NCI-H146 (cell line): ENCODE measurements at places on chromosomes 16 and 17.

- no peak for DNase-seq
Measured at GRCh38 chr16:65254144-65254543, 132.3 kb upstream of the CDH11 start.

- DNase-seq: peak; percentile 19
Measured at GRCh38 chr17:60905709-60906108, 228.1 kb downstream of the BCAS3 start.

GRCh38 chr16:30379158-30379783 is 3.1 kb downstream of the SEPTIN1 start:
- no peak for DNase-seq

DNA sequence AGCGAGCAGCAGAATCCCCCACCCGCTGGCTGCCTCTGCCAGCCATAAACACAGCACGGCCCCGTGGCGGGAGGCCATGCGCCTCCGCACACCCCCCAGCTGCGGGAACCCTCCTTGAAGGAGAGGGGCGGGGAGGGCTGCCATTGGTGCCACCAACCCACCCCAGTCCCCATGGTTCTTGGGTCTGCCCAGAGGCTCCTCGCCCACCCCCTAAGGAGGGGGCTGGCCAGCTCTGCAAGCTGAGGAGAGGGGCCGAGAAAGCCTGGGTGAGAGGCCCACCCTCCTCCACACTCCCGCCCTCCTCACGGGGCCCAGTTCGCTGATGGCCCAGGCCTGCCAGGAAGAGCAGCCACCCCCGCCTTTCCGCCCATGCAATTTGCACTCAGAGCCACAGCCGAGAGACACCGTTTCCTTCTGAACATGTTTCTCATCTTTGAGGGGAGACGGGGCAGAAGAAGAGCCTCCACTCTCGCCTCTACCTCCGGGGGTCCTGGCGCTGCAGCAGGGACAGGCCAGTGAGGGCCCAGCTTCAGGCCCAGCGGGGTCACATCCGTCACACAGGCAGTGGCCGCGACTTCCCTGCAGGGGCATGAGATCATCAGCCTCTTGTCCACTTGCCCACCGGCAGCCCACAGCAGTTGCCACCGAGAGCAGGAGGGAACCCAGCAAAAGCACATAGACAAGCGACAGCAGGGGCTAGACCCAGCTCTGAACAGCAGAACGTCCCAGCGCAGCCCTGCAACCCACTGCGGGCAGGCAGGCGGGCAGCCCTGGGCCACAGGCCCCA is 23.0 kb downstream of the KATNB1 start:
- DNase-seq: no peak

DNA sequence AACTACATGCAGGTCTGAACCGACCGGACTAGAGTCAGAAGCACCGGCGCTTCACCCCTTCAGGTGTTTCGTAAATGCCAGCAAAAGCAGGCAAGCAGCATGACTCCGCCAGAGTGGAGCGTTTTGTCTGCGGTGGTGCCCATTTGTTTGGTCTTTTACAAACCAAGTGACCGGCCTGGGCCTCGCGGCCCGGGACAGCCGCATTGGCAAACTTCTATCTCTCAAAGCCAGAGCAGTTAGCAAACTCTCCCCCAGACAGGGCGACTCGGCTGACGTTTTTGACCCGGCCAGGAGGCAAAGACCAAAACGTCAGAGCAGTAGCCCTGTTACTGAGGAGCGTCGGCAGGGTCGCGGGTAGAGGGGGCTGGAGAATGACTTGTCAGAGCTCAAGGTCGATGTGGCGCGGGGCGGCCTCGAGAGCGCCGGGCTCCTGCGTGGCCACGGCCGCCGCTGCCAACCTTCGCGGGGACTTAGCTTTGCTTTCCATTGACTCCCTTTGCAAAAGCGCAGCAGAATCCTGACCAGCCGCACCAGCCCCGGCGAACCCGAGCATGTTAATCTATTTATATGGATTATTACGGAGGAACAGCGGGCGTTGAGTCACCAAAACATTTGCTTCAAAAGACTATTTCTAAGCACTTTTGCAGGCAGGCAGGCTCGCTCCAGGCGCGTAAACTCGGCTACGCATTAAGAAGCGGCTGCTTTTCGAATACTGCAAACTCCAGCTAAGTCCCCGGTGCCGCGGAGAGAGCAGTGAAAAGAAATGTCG is 763 bp upstream of the SOX9 start:
- peak; percentile 78 for DNase-seq

DNA sequence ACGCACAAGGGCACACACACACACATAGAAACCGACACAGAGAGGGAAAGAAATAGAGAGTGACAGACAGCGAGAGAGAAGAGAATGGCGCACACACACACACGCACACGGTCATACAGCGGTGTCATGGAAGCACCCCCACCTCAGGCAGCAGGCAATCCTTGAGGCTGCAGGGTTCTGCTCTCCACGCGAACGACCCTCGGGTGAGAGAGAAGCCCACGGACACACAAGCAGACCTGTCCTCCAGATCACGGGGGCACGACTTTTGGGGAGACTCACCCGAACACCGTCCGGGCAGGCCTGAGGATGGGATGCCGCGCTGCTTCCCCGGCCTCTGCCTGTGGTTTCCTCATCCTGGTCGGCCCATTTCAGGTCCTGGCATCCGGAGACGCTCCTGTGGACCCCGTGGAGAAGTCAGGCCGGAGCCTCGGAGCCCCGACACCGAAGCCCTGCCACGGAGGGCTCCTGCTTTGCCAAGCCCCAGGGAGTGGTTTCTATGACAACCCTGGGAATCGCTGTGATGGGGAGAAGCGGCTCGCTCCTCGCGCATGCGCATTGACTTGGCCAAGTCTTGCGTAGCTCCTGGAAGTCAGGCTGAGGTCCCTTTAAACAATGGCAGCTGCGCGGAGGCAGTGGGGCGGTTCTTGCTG is 118.2 kb upstream of the KCNJ18 start:
- no peak for DNase-seq

DNA sequence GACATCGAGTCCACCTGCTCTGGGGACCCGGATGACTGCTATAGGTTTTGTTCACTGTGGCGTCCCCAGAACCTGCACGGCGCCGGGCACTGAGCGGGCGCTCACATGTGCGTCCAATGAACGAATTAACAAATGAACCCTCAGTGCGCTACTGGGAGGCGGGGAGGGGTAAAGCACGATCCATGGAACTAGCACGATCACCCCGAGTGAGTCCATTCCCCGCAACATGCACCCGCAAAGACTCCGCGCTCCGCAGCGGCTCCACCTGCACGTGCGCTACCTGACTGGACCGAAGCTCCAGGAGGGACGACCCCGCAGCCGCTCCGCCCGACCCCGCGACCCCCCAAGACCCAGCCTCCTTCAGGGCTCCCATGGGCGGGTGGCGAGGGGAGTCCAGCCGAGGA is 491 bp downstream of the TRAP1 start:
- peak; percentile 71 for DNase-seq

GRCh38 chr17:38444151-38444550 is 15.9 kb downstream of the ARHGAP23 start:
- peak; percentile 76 for DNase-seq

DNA sequence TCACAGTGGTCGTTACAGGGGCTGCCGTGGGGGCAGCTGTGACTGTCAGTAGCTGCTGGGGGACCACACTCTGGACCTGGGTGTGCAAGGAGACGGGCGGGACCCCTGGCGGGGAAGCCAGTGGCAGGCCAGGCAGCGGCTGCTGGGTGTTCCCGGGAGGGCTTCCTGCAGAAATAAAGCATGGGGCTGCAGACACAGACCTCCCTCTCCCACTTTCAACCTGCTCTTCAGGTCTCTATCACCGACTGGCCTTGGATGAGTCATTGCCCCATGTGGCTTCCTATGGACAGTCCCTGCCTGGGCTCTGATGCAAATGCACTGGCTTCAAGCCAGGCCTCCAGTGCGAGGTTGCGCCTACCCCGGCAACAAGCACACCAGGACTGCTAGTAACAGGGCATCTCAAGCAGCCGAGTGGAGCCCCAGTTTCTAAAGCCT is 17.2 kb downstream of the SREBF1 start:
- DNase-seq: no peak

- DNase-seq: peak; percentile 48
Measured at GRCh38 chr17:60145006-60145935, 4.5 kb upstream of the CA4 start.

GRCh38 chr16:86462334-86463084 is 47.8 kb upstream of the FOXF1 start:
- DNase-seq: no peak

GRCh38 chr16:79658301-79659033 is 57.9 kb upstream of the MAF start:
- DNase-seq: no peak

DNA sequence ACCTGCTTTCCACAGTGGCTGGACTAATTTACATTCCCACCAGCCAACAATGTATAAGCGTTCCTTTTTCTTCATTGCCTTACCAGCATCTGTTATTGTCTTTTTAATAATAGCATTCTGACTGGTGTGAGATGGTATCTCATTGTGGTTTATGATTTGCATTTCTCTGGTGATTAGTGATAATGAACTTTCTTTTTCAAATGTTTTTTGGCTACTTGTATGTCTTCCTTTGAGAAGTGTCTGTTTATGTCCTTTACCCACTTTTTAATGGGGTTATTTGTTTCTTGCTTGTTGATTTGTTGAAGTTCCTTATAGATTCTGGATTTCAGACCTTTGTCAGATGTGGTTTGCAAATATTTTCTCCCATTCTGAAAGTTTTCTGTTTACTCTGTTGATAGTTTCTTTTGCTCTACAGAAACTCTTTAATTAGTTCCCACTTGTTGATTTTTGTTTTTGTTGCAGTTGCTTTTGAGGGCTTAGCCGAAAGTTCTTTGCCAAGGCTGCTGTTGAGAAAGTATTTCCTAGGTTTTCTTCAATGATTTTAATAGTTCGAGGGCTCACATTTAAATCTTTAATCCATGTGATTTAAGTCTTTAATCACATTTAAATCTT is 26.8 kb downstream of the ITGAM start:
- DNase-seq: no peak

DNA sequence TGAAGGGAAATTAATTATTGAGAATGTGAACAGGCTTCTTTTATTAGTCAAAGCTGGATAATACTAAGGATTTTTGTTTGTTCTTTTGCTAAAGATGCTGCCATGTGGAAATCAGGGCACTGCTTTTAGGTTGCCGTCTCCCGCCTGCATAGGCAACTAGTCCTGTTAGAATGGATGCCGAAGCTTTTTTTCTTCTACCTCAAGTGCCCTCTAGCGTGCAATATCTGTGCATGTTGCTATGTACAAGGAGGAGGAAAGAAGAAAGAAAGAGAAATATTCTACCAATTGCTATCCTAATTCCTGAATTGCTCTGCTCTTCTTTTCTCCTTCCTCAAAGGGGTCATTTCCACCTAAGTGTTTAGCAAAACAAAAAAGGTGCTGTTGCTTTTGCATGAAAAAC is 5.2 kb upstream of the CDH8 start:
- peak; percentile 38 for DNase-seq

- DNase-seq: peak; percentile 29
Measured at GRCh38 chr17:73952480-73953205, 250.8 kb upstream of the RPL38 start.

- DNase-seq: no peak
Measured at GRCh38 chr16:2233872-2234812, 2.1 kb upstream of the DNASE1L2 start.

- no peak for DNase-seq
Measured at GRCh38 chr17:79923974-79924638, 84.9 kb upstream of the CBX4 start.

GRCh38 chr16:55179852-55180585 is 144.0 kb upstream of the IRX6 start:
- DNase-seq: no peak

DNA sequence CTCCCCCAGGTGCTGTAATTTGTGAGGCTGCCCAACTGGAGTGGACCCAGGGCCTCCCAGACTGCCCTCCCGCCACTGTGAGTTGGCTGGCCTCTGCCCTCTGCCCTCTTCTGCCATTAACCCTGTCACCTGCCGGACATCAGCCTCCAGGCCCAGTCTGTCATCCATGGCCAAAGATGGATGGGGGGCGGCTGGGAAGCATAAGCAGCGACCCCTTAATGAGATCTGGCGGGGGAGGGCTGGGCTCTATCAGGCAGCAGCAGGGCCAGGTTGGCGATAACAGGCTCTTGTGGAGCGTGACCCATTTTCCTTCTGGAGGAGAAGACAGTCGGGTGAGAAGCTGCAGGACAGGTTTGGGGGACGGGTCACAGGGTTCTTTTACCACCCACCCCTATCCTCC is 25.3 kb downstream of the CDK5RAP3 start:
- no peak for DNase-seq

DNA sequence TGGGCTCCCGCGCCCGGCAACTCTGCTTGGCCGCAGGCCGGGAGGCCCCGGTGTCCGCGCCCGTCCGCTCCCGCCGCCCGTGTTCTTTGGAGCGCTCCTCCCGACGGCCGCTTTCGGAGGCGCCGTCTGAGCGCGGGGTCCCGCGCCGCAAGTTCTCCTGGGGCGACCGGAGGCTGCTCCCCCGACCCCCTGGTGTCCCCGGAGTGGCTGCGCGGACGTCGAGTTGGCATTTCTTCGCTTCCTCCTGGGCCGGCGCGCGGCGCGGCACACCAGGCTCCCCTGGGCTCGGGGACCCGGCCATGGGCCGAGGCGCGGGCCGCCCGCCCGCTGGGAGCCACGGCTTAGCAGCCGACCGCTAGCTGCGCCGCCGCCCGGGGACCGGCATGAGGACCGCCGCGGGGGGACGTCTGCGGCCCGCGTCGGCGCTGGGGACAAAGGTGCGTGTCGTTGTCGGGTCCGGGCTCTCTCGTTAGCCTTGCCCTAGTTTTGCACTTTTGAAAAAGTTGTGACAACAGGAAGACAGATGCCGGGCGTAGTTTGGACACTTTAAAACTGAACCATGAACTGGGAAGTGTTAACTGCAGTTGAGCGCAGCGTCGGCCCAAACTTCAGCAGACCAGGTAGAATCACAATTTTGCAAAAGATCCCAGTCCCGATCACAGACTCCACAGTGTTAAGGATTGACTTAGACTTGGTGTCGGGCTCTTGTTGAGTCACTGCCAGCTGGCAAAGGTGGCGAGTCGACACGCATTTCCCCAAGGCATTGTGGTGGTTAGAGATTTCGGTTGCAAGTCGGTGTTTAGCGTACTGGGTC is 700 bp downstream of the UBN1 start:
- DNase-seq: peak; percentile 55

DNA sequence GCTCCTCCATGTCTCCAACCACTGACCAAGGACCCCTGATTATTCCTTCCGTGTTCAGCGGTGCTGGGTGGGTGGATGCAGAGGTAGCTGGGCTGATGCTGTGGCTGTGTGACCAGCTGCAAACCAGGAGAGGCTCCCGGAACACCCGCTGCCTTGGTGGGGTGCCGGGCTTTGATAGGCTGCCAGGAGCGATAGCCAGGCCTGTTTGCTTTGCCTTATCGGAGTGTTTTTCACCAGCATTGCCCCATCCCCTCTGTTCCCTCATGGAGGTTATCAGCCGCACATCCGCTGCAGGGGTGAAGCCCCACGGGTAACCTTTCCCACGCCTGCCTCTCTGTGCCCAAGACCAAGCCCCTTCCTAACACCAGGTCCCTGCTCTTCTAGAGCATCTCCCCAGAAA is 354.3 kb downstream of the C16orf95 start:
- no peak for DNase-seq

DNA sequence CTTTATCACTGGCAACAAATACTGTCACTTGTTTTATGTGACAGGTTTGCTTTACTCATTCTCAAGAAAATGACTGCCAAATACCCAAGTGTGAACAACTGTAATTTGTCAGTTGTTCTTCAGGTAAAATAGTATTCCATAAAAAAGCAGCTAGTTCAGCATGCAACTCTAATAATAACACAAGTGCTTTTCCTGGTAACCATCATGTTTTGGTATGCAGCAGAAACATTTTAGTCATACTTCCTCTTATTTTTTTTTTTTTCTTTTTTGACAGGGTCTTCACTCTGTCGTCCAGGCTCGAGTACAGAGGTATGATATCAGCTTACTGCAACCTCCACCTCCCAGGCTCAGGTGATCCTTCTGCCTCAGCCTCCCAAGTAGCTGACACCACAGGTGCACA is 4.6 kb downstream of the TERF2 start:
- DNase-seq: no peak

- DNase-seq: no peak
Measured at GRCh38 chr16:57276596-57276995, 7.9 kb downstream of the PLLP start.
